ENCODE measurements at places on chromosomes 4 and X.

- no peak for DNase-seq
Measured at GRCh38 chr4:72305080-72305479, 263.9 kb downstream of the ADAMTS3 start.

DNA sequence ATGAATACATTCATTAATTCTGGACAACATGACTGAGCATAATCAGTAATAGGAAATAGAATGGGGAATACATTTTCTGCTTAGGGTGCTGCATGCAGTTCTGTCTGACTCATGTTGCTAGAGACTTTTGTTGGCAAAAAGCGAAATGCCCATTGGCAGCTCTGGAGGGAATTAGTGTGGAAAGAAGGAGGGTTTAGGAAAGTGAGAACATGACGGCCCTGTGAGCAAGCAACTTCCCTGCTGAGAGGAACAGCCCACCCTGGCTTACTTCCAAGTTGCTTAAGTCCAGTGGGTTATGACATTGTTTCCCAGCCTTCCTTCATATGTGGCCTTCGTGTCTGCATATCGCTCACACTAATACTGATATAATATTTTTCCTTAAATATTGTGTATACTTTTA is 13.8 kb downstream of the MAD2L1 start:
- no peak for DNase-seq

DNA sequence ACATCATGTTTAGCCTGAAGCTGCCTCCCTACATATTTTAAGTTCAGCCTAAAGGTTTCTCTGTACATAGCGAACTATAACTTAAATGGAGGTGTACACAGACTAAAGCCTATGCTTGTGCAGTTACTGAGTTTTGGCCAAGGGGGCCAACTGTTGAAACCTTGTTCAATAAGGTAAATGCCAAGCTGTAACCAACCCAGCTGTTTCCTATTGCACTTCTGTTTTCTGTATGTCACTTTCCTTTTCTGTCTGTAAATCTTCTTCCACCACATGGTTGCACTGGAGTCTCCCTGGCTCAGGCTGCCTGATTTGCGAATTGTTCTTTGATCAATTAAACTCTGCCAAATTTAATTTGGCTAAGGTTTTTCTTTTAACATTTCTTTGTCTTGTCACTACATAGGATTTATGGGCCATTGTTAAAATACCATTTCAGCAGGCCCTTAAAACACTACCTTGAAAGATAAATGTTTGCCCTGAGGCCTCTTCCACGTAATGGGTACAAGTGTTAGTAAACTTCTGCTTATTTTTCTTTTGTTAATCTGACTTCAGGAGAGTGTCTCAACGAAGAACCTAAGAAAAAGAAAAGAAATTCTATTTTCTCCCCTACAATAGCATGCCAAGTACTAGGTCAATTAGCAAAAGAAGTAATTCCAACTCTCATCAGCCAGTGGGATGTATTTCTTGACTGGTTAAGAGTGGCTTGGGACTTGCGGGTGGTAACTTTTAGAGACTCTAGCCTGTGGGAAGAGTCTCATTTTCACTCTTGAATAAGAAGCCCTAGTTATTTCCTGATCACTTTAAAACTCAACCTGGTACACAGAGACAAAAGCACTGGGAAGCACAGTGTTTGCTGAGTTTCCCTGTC is 45.7 kb upstream of the PRSS12 start:
- DNase-seq, result no peak

DNA sequence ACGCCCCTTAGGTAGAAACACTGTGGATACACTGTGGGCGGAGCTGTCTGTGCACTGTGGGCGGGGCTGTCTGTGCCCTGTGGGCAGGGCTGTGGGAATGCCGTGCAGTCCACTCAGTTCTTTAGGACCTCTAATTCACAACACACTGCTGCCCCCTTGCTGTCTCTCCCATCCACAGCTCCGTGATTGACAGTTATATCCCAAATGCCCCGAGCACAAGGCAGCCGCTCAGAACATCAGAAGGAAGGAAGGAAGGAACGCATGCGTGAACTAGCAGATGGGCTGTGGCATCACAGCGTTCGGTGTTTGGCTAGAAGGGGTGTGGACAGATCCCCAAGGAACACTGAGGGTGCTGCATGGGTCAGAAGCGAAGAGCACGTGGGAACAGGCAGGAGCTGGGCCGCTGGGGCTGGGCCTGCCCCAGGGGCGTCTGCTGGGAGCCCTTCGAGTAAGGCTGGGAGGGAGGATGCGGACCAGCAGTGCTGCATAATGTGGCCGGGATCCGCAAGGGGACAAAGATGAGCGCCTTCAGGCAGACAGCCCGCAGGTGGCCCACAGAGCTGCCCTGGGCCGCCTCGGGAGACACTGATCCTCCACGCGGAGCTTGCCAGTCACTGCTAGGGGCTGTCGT is 29.8 kb downstream of the ACOX3 start:
- DNase-seq, result no peak

DNA sequence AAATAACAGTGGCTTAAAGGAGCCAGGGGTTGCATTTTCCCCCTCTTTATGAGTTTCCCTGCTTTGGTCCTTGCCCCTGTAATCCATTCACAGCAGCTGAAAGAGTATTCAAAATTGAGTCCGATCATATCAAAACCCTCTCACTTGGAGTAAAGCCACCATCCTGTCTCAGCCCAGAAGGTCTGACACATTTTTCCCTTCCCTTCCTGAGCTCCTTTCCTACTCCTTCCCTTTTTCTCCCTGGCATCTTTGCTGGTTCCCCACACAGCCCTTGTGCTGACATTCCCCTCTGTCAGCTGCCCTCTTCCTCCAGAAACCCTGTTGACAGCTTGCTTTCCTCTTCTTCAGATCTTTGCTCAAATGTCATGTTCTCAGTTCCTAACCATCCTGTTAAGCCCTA is 295.6 kb downstream of the EVC2 start:
- DNase-seq, result no peak

GRCh38 chr4:100880011-100880410 is 362.2 kb upstream of the EMCN start:
- DNase-seq, result no peak

GRCh38 chrX:119685225-119686066 is 7.5 kb downstream of the SEPTIN6 start:
- DNase-seq, result no peak

DNA sequence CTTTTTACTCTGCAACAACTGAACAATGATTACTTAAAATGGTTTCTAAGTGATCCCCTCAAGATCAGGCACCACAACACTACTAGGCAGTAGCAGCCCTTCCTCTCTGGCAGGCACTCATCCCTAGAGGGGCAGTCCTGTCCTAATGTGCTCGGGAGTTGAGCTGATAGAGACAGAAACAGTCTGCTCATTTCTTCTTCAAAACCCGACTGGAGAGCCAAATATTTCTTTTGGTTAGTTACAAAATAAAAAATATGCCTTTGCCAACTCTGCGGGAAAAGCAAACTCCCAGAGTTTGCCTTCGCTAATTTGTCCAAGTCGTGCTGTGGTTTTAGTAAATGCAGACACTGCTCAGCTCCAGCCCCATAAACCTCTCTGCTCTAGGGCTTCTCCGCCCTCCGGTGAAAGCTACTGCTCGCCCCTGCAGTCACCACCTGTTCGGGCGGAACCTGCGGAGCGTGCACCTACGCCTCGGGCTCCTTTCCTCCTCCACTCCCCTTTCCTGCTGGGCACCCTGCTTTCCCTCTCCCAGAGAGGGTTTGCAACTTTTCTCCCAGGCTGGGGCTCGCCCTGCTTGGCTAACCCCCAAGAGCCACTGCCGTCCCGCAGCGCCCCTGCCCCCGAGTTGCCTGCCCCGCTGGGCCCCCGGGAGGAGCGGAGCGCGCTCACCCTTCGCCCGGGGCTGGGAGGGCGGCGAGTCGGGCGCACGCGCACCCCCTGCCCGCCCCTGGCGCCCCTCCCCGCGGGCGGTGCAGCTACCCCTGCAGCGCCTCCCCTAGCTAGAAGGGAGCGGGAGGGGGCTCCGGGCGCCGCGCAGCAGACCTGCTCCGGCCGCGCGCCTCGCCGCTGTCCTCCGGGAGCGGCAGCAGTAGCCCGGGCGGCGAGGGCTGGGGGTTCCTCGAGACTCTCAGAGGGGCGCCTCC is at the start of gene NPNT:
Gene NPNT, plus strand, starts transcription at position 812 of the 923 bp plus-strand sequence. CDS start 182 bp downstream, outside the sequence.
- no peak for DNase-seq

DNA sequence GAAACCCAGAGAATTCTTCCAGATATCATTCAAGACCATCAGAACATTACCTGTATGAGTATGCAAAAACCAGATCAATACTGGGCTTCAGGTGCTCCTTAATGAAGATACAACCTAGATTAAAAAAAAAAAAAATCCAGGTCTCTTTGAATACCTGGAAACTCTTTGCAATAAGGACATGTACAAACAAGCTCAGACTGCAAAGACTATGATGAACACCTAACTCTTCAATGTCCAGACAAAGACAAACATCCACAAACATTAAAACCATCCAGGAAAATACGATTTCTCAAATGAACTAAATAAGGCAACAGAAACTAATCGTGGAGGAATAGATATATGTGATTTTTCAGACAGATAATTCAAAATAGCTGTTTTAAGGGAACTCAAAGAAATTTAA is 38.7 kb downstream of the NLRP2B start:
- no peak for DNase-seq

DNA sequence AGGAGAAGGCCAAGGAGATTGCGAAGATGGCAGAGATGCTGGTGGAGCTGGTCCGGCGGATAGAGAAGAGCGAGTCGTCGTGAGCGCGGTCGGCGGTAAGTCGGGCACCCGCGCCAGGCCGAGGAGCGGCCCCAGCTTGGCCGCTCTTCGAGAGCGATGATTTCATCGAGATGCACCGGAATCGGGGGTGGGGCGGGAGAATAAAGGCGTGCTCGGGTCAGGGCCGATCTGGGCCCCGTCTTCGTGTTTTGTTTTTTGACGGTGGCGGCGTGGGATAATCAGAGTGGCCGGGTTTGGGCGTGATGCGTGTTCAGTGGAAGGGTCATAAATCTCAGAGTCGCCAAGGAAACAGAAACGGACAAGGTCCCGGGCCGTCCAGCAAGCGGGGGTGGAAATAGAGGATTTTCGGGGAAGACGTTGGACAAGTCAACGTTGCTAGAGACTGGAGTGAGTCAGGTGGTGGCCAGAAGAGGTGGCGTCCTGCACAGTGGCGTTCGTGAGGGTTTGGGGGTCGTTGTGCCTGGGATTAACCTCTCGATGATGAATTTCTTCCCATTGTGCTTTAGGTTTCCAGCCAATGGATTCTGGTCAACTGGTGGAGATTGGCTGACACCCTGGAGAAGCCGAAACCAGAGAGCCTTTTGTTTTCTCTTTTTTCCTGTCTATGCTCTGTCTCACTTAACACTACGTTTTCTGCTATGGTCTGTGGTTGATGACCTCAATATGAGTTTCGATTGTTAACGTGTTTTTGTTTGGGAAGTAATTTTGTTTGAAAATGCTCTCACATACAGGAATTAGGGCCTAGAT is 882 bp downstream of the MRFAP1 start:
- DNase-seq, result no peak

- DNase-seq, result no peak
Measured at GRCh38 chrX:46770000-46770816, 11.3 kb upstream of the SLC9A7 start.

DNA sequence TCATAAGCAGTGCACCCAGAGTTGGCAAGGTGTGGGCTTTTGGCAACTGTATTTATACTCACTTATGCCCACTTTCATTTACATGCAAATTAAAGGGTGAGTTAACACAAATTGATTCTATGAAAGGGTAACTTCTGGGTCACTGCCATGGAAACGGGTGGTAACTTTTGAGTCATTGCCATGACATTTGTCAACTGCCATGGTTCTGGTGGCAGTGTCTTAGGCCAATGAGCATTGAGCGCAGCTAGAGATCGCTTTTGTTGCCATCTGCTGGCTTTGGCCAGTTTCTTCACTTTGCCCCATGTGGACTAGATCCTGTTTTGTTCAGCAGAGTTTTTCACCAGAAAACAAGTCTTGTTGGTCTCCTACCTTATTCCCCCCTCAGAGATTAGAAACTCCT is 170.8 kb upstream of the NUDT6 start:
- DNase-seq, result no peak

GRCh38 chr4:151485541-151486131 is 76.7 kb downstream of the FHIP1A start:
- DNase-seq, result no peak

GRCh38 chrX:149979126-149979644 is 40.9 kb upstream of the EOLA2 start:
- DNase-seq, result no peak

DNA sequence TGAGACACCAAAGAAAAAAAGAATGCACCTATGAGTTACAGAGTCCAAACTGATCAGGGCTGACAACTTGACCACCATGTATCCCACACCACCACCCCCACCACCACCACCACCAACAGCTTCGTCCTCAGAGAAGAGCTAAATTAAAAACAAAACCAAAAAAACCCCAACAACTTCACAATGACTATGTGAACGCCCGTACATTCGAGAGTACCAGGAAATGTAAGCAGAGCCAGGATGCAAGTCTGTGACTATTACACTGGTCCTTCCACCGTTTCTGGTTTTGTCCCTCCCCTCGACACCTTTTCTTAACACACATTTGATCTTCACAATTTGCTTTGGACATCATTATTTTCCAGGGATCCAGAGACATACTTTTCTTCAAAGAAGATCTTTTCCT is 51.0 kb downstream of the WFS1 start:
- DNase-seq, result no peak

GRCh38 chr4:127533028-127533700 is 99.6 kb upstream of the INTU start:
- DNase-seq, result no peak

GRCh38 chr4:99720206-99720605 is 62.6 kb upstream of the C4orf54 start:
- DNase-seq, result no peak

GRCh38 chr4:101200561-101200960 is 146.8 kb downstream of the PPP3CA start:
- DNase-seq, result no peak

DNA sequence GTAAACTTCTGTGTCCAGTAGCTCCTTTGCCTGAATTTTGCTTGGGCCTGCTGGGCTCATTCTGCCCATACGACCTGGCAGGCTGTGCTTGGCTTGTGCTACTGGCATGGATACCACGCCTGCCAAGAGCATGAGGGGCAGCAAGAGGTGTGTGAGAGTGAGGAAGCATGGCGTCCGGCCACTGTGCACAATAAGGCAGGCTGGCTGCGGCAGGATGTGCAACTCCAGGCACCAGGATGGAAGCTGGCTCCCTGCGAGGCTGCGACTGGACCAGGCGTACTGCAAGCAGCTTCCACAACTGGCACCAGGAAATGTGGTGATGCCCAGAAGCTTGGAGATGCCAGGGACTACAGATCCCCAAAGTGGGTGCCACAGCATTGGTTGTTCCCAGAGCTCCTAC is 709.3 kb downstream of the PCDH18 start:
- no peak for DNase-seq

- no peak for DNase-seq
Measured at GRCh38 chr4:20319825-20320612, 68.3 kb downstream of the SLIT2 start.

GRCh38 chrX:17527135-17527701 is 152.2 kb downstream of the NHS start:
- no peak for DNase-seq

GRCh38 chr4:113512880-113513279 is 248.7 kb downstream of the CAMK2D start:
- no peak for DNase-seq

- DNase-seq, result no peak
Measured at GRCh38 chr4:84495794-84496261, 3.3 kb downstream of the NKX6-1 start.
